ENCODE measurements at places on chromosomes 7 and 10. TPM values are rescaled to one million over a fixed set of nuclear protein-coding genes. Genes with fewer than 3 reads are reported as not detected.
A peak's percentile ranks its signal among the peaks of the same experiment; 100 is the strongest.

DNA sequence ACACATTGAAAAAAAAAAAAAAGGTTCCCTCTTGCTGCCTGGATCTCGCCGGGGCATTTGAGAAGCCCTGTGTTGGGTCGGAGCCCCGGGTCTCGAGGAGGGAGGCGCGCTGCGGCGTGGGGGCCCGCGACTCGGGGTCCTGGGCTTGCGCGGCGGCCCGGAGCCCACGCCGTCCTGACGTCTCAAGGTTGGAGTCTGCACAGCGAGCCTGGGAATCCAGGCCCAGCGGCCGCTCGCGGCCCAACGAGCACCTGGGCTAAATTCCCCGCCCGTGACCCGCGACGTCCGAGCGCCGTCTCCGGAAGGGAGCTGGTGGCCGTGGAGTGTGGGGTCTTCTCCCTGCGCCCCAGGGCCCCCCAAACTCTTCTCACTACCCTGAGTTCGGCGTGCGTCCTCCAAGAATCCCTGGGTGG lies 1.4 kb upstream of the CTBP2 start:
- no peak for DNase-seq

- DNase-seq: no peak
Observed at GRCh38 chr7:51539840-51540239, 223.2 kb upstream of the COBL start.

DNA sequence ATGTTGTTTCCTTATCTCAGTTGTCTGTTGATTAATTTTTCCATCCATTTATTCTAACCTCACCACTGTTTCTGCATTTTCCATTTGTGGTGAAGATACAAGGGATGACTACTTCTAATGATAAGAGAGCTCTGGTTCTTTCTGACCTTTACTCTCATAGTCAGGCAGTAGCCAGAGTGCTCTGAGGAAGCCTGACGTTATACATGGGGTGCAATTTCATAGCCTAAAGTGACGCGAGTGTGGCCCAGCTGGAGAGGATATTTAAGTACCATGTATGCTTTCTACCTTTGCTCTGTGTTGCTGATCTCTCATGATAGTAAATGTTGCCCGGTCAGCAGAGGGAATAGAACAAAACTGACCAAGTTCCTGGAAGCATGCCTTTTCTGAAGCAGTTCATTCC lies 33.9 kb upstream of the CYCS start:
- DNase-seq: no peak

DNA sequence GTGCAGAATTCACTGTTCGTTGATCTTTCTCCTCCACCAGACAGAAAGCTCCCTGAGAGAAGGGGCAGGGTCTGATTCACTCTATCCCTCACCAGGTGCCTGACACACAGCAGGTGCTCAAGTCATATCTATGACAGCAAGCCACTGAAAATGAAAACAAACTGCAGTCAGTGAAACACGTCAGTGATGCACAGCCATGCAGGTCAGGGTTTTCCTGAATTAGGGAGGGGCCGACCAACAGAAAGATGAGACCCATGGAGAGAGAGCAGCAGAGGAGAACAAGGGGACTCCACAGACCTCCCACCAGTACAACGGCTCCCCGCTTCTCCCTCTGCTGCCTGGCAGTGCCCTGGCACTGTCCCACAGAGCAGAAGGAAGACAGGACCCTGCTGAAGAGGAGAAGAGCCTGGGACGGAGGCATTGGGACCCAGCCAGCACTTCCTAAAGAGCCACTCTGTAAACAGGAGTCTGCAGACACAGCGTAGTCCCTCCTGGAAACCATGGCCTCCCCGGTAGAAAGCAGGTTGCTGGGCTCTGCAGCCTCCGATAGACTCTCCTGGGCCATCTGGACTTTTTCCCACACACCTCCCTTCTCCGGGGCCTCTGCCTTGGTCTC lies 50.3 kb downstream of the FAM53B start:
- no peak for DNase-seq

DNA sequence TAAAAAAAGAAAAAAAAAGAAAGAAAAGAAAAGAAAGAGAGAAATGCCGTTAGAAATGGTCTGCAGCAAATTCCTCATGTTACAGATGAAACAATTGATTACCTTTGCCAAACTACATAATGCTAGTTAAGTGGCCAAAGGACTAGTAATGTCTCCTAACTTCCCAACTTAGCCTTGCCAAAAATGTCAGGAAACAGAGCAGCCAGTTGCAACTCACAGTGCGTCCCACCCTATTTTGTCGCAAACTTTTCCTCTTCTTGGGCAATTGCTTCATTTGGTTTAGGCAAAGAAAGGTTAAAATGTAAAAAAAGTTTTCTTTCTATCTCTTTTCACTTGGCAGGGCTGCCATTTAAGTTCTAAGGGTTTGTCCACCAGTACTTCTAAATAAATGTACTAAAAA lies 53.1 kb downstream of the APBB1IP start:
- DNase-seq: no peak

GRCh38 chr10:29317027-29317420 lies 28.2 kb downstream of the LYZL1 start:
- peak; percentile 5 for DNase-seq

GRCh38 chr7:29431686-29432085 lies 131.9 kb upstream of the PRR15 start:
- no peak for DNase-seq

- no peak for DNase-seq
Observed at GRCh38 chr7:11327633-11328032, 354.0 kb downstream of the PHF14 start.

The BTBD16 gene
- not detected for total RNA-seq

Measured in pulmonary artery endothelial cell (primary cell).